Trophoblast cell (in vitro differentiated cells and primary cell): ENCODE measurements at places on chromosomes 2 and 18.

GRCh38 chr18:34281290-34281689 is 56.6 kb upstream of the NOL4 start:
- no peak for DNase-seq

DNA sequence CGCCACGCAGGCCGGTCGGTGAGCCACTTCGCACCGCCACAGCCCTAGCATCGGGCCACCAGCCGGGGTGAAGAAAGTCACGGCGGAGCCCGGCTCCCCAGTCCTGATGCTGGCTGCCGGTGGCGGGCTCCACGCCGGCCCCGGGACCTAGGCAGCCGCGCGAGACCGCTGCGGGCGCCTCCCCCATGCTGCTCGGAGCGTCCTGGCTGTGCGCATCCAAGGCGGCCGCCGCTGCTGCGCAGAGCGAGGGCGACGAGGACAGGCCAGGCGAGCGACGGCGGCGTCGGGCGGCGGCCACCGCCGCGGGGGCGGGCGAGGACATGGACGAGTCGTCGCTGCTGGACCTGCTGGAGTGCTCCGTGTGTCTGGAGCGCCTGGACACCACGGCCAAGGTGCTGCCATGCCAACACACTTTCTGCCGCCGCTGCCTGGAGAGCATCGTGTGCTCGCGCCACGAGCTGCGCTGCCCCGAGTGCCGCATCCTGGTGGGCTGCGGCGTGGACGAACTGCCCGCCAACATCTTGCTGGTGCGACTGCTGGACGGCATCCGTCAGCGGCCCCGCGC is 433 bp downstream of the SH3RF3 start:
- no peak for DNase-seq

- DNase-seq, result no peak
Measured at GRCh38 chr2:10688921-10689807, 611 bp downstream of the NOL10 start.

DNA sequence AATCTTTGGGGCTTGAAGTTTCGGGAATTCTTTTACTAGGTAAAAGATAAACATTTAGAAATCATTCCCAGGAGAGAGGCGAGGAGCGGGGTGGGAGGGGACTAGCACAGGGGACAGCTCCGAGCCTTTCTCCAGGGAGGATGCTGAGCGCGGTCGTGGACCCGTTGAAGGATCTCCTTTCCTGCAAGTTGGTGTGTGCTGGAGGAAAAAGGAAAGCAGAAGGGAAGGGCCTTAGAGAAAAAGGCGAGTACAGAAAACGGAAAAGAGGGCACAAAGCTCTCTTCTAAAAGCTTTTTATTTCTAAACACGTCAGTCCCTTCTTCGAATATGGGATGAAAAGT is 640 bp downstream of the SLC39A6 start:
- DNase-seq, result no peak

DNA sequence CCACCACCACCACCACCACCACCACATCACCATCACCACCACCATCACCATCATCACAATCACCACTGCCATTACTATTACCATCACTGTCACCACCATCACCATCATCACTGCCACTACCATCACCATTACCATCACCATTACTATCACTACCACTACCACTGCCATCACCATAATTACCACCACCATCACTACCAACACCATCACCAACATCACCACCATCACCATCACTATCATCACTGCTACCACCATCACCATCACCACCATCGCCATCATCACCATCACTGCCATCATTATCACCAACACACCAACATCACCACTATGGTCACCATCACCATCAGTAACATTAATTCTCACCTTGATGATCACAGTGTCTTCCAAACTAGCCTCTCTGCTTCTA is 291.4 kb downstream of the TGIF1 start:
- no peak for DNase-seq

GRCh38 chr18:10488017-10488416 is 33.6 kb downstream of the APCDD1 start:
- DNase-seq, result no peak
